Hematopoietic multipotent progenitor cell treated with erythropoietin and hydrocortisone succinate and interleukin-3 and kit ligand, for 6 days (in vitro differentiated cells): ENCODE measurements at places on chromosomes 13 and 19.

GRCh38 chr19:50719566-50719965 lies at the start of gene SHANK1:
Gene SHANK1, minus strand, starts transcription at chr19:50719802. Its CDS starts 2,883 bp downstream, at chr19:50716919.
- DNase-seq = peak; percentile 34

DNA sequence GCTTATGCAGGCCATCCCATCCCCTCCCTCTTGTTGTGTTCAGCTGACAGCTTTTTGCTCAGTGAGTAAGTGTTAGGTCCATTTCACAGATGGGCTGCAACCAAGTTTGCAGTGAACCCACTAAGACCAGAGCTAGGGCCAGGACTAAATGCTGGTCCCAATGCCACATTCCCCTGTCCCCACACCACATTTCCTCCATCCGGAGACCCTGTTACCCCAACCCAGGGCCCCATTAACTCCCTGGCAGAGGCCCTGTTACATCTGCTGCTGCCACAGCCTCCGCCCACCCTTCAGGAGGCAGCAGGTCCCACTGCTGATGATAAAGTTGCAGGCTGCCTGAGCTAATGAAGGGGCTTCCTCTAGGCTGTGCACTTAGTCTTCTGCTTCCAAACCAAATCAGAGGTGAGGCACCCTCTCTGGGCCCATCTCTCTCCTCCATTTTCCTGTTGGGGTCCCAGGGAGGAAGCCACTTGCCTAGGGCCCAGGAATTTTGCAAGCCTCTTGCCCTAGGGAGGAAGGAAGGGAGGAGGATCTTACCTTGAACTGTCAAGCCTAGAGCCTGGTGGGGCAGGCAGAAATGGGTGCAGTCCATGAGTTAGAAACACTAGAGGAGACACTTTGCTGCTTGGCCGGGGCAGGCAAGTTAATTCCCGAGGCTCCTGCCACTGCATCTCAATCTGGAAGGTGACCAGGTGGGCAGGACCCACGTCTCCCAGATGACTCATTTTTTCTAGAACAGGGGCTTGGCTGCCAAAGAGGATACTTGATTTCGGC lies 3.4 kb upstream of the USF2 start:
- DNase-seq = no peak

- no peak for DNase-seq
Observed at GRCh38 chr19:48295458-48295857, 25.6 kb downstream of the ZNF114 start.

GRCh38 chr19:40413291-40413845 lies at the start of gene PRX:
Gene PRX, minus strand, starts transcription at chr19:40413378. Its CDS starts 5,446 bp downstream, at chr19:40407932.
- DNase-seq = no peak

DNA sequence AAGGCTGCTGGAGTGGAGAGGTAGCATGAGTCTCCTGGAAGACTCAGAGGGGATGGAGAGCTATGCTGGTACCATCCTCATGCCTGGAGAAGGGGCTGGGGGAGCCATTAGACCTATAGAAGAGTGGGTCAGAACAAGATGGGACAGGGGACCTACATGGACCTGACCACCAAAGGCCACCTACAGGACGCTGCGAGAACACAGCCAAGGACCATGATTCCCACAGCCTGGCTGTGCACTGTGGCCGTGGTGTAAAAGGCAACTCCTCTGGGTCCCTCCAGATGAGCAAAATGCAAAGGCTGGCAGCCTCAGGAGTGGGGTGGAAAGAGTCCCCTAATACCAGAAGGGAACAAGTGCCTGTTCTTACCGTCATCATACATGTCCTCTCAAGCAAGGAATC lies 216.2 kb downstream of the SLC7A1 start:
- no peak for DNase-seq

DNA sequence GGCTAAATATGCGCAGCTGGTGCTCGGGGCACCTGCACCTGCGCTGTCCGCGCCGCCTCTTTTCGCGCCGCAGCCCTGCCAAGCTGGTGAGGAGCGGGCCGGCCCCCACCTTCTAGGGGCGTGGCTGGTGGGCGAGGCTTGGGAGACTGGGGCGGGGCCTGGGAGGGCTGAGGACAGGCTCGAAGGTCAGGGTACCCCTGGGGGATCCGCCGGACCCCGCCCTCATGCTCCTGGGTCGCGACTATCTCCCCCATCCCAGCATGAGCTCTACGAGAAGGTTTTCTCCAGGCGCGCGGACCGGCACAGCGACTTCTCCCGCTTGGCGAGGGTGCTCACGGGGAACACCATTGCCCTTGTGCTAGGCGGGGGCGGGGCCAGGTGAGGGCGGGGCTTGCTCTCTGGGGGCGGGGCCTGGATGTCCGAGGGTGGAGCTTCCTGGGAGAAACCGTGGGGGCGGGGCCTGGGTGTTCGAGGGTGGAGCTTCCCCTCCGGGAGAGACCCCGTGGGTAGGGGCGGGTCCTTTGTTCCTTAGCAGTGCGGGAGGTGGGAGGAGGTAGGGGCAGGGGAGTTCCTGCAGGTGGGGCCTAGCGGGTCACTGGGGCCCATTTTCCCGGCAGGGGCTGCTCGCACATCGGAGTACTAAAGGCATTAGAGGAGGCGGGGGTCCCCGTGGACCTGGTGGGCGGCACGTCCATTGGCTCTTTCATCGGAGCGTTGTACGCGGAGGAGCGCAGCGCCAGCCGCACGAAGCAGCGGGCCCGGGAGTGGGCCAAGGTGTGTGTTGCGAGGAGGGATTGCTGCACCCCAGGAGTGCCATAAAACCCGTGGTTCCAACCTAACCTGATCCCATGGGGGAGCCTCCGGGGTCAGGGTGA lies 19.7 kb downstream of the PNPLA6 start:
- peak; percentile 37 for DNase-seq

- DNase-seq = no peak
Observed at GRCh38 chr13:110580800-110581199, 19.3 kb upstream of the RAB20 start.

DNA sequence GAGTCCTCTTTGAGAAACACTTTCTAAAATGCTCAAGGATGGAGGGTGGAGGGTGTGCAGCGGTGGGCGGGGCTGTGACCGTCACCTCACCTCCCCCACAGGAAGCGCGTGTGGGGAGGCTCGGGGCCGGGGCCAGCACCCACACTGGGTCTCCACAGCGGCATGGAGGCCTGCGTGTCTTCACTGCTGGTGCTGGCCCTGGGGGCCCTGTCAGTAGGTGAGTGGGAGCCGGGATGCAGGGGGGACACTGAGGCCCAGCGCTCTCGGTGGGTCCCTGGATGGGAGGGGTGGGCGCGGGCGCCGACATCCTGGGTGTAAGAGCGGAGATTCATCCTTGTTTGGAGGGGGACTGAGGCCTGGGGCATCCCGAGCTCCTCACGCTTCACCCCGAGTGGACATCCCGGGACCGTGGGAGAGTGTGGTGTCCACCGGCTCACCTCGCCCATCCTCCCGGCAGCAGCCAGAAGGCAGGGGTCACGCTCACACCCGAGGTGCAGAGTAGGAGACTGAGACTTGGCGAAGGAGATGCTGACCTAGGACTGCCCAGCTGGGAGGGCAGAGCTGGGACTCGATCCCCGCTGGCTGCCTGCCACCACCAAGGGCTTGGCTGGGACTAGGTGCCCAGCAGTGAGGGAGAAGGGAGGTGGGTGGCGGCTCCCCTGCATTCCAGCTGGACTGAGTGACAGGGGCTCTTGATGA lies at the start of gene GZMM:
Gene GZMM (plus strand): TSS at position 144 of the 699 bp plus-strand sequence. CDS start 19 bp downstream, at position 163.
- DNase-seq = no peak

DNA sequence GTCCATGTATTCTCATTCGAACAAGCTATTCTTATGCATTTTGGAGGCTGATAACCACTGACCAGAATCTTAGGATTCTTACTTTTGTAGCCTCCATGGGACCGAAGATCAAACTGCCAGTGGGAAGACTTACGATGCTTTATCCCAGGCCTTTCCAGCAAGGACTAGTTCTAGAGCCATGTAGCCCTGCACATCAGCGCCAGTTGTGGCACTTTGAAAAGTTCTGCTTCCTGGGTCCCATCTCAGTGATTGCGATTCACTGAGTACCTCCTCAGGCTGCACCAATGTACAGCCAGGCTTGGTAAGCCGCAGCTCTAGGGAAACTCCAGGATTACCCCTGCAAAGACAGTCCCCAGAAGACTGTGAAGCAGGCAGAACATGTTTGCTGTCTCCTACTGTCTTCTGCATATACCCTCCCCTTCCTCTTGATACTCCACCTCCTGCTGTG lies 18.9 kb upstream of the ENOX1 start:
- no peak for DNase-seq

DNA sequence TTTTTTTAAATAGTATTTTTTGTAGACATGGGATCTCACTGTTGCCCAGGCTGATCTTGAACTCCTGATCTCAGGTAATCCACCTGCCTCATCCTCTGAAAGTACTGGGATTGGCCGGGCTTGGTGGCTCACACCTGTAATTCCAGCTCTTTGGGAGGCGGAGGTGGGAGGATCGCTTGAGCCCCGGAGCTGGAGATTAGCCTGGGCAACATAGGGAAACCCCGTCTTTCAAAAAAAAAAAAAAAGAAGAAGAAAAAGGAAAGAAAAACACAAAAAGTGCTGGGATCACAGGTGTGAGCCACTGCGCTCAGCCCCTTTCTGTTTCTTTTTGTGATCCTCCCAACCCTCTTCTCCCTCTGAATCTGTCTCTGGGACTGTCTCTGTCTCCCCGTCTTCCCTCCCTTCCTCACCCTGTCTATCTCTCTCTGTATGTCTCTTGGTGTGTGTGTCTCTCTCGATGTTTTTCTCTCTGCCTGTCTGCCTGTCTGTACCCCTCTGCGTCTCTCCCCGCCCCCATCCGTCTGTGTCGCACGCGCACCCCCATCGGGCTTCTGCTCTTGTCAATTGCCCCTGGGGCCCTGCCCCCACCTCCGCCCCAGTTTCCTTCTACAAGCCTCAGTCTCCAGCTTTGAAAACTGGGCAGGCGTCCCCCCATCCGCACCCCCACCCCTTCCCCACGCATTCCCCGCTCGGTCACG lies 540 bp upstream of the ZFP36 start:
- DNase-seq = peak; percentile 87

GRCh38 chr19:10555610-10555973 lies 10.2 kb downstream of the KRI1 start:
- DNase-seq = no peak

- DNase-seq = no peak
Observed at GRCh38 chr19:48705431-48705830, 9.7 kb downstream of the FUT2 start.

GRCh38 chr13:72808917-72809500 lies 27.1 kb downstream of the PIBF1 start:
- DNase-seq = peak; percentile 59

GRCh38 chr13:95188128-95188527 lies 113.1 kb downstream of the ABCC4 start:
- DNase-seq = no peak

GRCh38 chr19:41421314-41421713 lies 5.9 kb downstream of the B3GNT8 start:
- no peak for DNase-seq

- peak; percentile 66 for DNase-seq
Observed at GRCh38 chr19:2613507-2614295, 88.8 kb downstream of the GNG7 start.

DNA sequence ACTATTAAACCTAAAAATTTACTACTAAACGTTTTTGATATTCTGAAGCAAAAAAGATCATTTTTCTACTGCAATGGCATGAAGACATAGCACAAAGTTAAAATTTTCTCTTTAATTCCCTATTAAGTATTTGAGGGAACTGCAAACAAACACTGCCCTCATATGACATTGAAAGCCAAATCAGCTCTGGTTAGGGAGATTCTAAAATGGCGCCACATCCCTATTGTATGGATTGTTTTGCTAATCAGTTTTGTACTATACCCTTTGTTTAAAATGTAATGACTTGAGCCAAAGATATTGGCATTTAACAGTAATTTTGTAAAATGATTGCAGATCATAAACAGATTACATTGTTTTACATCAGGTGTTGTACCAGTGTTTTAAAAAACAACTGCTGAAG lies 65.8 kb downstream of the FLT1 start:
- DNase-seq = no peak

- DNase-seq = no peak
Observed at GRCh38 chr19:28014615-28015405, 1198.1 kb downstream of the UQCRFS1 start.

DNA sequence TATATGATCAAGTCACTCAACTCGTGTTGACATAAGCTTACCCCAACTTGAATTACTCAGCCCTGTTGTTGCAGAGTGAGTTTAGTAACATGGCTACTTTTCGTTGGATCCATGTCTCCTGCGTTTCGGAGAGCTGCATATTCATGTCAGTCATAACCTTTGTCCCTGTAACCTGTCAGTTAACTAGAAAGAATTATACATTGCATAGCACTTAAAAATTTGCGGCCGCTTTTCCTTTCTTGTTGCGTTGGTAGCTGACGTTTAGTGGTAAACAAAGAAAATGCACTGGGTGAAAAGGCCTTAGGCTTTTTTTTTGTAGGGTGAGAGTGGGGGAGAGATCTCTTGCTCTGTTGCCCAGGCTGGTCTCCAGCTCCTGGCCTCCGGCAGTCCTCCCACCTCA lies 14.2 kb downstream of the ZNF507 start:
- DNase-seq = no peak

DNA sequence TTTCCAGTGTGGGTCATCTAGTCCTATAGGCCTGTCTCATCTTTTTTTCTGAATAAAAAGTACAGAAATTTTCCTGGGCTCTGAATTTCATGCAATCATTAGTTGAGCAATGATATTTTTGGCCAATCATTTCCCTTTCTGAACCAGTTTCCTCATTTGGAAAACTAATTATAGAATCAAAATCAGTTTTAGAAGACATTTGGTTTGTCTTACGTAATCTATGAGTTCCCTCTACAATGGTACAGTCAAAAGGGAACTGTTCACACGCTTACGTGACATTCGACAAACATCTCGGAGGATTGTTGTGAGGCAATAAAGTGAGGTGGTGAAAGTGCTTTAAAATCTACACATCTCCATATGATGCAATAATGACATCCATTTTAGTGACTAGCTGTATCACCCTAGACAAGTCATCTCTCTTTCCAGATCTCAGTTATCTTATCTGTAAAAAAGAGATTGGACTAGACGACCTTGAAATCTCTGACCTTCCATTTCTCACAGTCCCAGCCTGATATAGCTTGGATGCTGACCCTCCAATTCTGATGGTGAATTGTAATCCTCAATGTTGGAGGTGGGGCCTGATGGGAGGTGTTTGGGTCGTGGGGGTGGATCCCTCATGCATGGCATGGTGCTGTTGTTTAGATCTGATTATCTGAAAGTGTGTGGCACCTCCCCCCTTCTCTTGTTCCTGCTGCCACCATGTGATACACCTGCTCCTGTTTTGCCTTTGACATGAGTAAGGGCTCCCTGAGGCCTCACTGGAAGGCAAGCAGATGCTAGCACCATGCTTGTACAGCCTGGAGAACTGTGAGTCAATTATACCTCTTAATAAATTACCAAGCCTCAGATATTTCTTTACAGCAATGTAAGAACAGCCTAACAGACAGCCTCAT lies 26.7 kb downstream of the FLT1 start:
- DNase-seq = peak; percentile 82

- peak; percentile 36 for DNase-seq
Observed at GRCh38 chr13:72651144-72651543, 76.3 kb downstream of the MZT1 start.

GRCh38 chr19:15438577-15438976 lies 11.2 kb downstream of the WIZ start:
- no peak for DNase-seq

- DNase-seq = peak; percentile 97
Observed at GRCh38 chr19:13150187-13150930, at the start of the genes IER2 and STX10. Gene IER2, plus strand, starts transcription at chr19:13150411. Its CDS starts 2,776 bp downstream, at chr19:13153187. Gene STX10, minus strand, starts transcription at chr19:13150375. Its CDS starts 202 bp downstream, at chr19:13150173.
